ENCODE measurements at places on chromosomes 5 and 9.

DNA sequence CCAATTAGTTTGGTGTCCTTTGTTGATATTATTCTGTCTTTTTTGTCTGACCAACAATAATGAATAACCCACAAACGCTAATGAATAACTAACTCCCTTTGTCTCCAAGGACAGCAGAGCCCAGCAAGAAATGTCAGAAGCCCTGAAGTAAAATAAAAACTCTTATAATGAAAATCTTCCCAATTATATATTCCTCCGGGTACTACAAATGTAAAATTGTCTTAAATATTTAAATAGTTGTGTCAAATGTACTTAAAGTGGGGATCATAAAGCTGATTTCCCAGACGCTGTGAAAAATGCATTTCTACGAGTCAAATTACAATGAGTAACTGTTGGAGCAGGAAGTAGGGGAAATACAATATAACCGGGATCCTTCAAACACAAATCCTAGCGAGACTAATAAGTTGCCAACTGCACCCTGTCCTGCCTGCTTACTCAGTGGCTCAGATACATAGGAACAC, 22.3 kb downstream of the GLIS3 start:
- no peak overlapping the region for H3K27ac ChIP-seq
- no peaks in the 10 kb centered on the region for H3K36me3 ChIP-seq
- H3K4me1 ChIP-seq, result no peaks in the 10 kb centered on the region
- peaks cover 10% of the 10 kb centered on the region for H3K27me3 ChIP-seq
- DNase-seq, result no peak

GRCh38 chr5:169566202-169566601, 17.4 kb upstream of the SPDL1 start:
- peaks cover 4% of the 10 kb centered on the region for H3K4me1 ChIP-seq
- no peaks in the 10 kb centered on the region for H3K36me3 ChIP-seq
- peaks cover 39% of the 10 kb centered on the region for H3K27me3 ChIP-seq
- H3K27ac ChIP-seq, result no peak overlapping the region

DNA sequence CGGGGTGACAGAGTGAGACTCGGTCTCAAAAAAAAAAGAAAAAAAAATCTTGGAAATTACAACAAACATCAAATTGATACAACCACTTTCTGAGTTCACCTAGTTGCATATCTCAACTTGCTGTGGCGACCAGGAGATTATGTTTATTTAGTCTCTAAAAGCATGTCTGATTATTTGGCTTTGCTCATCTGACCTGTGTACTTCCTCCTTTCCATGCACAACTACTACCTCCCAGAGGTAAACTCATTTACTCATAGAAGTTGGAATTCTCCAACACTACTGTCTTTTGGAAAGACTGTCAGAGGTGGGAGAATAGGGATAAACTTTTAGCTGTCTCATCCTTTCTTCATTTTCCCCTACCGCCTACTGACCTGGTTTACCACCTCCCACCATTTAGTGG, 42.6 kb downstream of the MTMR12 start:
- H3K4me1 ChIP-seq, result peaks cover 16% of the 10 kb centered on the region
- no peak overlapping the region for H3K4me3 ChIP-seq
- no peak for DNase-seq
- peak overlapping the region; percentile 85 for H3K27ac ChIP-seq
- peaks cover 31% of the 10 kb centered on the region for H3K36me3 ChIP-seq

GRCh38 chr9:114180696-114181606, 25.6 kb downstream of the COL27A1 start:
- no peaks in the 10 kb centered on the region for H3K36me3 ChIP-seq
- no peak overlapping the region for H3K4me3 ChIP-seq
- DNase-seq, result no peak
- no peaks in the 10 kb centered on the region for H3K4me1 ChIP-seq
- no peaks in the 10 kb centered on the region for H3K27me3 ChIP-seq

DNA sequence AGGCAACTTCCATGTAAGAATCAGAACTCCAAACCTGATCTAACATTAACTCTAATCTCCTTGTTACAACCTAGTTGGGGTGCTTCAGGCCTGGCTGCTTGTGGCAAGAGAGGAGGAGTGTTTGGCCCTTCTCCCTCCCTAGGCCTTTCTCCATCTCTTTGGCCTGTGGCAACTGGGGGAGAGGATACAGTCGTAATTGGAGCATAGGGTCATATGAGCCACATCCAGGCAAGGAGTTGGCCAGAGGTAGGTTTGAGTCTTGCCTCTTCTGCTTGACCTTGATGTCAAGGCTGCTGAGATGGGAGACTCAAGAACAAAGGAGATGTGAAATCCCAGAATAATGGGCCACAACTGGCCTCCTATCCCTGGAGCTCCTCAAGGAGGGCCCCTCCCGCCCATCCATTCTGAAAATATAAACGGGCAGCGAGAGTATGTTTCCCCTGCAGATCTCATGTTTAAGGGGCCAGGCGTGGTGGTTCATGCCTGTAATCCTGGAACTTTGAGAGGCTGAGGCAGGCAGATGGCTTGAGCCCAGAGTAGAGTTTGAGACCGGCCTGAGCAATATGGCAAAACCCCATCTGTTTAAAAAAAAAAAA, 59.3 kb upstream of the ANGPTL2 start:
- no peak overlapping the region for H3K27ac ChIP-seq
- peaks cover 9% of the 10 kb centered on the region for H3K36me3 ChIP-seq
- DNase-seq, result no peak
- peaks cover 5% of the 10 kb centered on the region for H3K4me1 ChIP-seq
- H3K4me3 ChIP-seq, result no peak overlapping the region
- no peaks in the 10 kb centered on the region for H3K27me3 ChIP-seq

DNA sequence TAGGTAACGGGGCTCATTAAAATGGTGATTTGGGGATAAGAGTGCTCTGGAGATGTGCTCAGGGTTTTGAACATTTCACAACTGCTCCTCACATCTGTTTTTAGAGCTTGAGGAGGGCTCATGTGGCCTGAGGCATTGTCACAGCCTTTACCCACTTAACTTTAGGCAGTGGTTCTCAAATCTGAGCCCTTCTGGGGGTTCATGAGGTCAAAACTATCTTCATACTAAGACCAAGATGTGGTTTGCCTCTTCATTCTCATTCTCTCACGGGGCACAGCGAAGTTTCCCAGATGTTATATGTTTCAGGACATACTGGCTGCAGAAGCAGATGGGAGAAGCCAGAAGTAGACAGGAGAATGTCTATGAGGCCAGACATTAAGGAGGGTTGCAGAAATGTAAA, 38.4 kb downstream of the STXBP1 start:
- H3K4me1 ChIP-seq, result no peaks in the 10 kb centered on the region
- no peak overlapping the region for H3K4me3 ChIP-seq
- H3K36me3 ChIP-seq, result no peaks in the 10 kb centered on the region

- peaks cover 26% of the 10 kb centered on the region for H3K4me1 ChIP-seq
- no peaks in the 10 kb centered on the region for H3K27me3 ChIP-seq
- no peak overlapping the region for H3K27ac ChIP-seq
- no peak for DNase-seq
- no peaks in the 10 kb centered on the region for H3K36me3 ChIP-seq
Observed at GRCh38 chr9:37801959-37802711, 1.5 kb downstream of the DCAF10 start.

DNA sequence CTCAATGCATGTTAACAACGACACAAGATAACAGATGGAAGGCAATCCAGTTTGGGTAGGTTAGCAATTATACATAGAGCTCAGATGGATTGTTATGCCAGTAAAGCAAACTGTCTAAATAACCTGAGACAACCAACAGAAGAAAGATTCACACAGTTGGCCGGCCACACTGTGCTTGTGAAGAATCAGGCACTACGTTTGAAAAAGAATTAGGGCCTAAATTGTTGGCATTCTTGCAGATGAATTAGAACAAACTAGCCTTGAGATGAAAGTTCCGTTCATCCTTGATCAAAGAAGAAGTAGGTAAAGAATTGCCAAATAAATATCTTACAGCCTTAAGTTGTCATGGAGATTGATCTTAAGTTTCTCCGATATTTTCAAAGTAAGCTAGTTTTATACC, 210.6 kb downstream of the CDH18 start:
- no peaks in the 10 kb centered on the region for H3K27me3 ChIP-seq
- H3K4me3 ChIP-seq, result no peak overlapping the region
- H3K36me3 ChIP-seq, result no peaks in the 10 kb centered on the region
- H3K27ac ChIP-seq, result no peak overlapping the region

DNA sequence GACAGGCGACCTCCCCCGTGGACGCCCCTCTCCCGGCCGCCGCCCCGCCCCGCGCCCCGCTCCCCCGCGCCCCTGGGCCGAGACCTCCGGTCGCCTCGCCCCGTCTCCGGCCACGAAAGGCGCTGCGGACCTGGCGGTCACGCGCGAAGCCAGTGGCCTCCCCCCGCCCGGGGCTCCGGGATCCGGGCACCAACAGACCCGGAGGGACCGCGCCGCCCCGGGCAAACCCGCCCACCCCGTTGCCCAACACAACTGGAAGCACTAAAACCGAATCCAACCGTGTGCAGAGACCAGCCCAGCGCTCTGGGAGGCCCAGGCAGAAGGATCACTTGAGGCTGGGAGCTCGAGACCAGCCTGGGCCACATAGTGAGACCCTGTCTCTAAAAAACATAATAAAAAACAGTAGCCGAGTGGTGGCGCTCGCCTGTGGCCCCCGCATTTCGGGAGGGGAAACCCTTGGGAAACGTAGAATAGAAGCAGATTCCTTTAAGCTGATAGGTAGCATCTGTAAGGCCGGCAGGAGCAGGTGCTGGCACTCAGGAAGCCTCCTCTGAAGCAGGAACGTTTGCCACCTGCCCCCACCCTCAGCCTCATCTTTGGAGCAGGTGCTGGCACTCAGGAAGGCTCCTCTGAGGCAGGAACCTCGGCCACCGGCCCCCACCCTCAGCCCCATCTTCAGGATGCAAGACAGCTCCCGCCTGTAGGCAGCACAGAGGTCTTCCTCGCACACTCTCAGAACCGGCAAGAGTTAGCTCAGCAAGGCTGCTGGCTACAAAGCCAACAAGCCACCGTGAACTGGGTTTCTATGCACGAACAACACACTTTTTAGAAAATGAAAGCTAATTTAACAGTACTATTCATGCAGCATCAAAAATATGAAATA, 4.6 kb upstream of the SLC9A3 start:
- H3K27ac ChIP-seq, result no peak overlapping the region
- no peak for DNase-seq
- H3K36me3 ChIP-seq, result no peaks in the 10 kb centered on the region
- peaks cover 42% of the 10 kb centered on the region for H3K27me3 ChIP-seq

GRCh38 chr9:121830441-121831140, 179.2 kb downstream of the DAB2IP start:
- no peak overlapping the region for H3K4me3 ChIP-seq
- no peak for DNase-seq
- H3K27me3 ChIP-seq, result no peaks in the 10 kb centered on the region

- H3K4me1 ChIP-seq, result peaks cover 3% of the 10 kb centered on the region
- no peak for DNase-seq
- H3K27me3 ChIP-seq, result peaks cover 40% of the 10 kb centered on the region
- peak overlapping the region; percentile 26 for H3K27ac ChIP-seq
Observed at GRCh38 chr9:137879566-137880150, 2.1 kb downstream of the CACNA1B start.

GRCh38 chr9:90097237-90097636, 492.4 kb downstream of the GADD45G start:
- H3K4me1 ChIP-seq, result peaks cover 4% of the 10 kb centered on the region
- no peak for DNase-seq
- peaks cover 7% of the 10 kb centered on the region for H3K27me3 ChIP-seq
- no peak overlapping the region for H3K4me3 ChIP-seq
- no peaks in the 10 kb centered on the region for H3K36me3 ChIP-seq

DNA sequence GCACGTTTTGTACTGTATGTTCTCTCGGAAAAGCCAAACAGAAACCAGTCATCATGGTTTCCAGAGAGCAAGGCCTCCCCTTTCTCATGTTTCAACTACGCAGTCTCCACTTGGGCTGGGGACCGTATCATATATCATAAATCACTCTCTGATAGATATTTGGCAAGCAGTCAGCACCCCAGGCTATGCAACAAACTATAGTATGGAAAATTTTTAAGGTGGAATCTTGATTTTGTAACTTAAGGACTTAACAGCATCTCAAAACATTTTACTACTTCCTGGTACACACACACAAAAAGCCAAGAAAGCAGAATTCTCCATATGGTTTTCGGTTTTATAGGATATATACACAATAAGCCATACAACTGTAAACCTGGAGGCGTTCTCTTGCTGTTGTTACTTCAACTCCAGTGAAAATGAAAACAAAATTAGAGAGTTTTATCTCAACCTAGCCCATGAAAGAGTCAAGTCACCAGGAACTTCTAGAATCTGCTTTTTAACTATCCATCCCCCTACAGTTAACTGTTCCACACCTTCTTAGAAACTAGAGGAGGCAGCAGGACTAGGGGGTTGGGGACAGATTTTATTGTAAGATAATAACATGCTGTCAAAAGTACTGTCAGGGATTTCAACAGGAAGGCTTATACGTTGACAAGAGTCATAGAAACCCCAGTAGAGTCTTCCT, 283.4 kb downstream of the NFIB start:
- no peaks in the 10 kb centered on the region for H3K4me1 ChIP-seq
- no peaks in the 10 kb centered on the region for H3K27me3 ChIP-seq
- H3K36me3 ChIP-seq, result no peaks in the 10 kb centered on the region
- H3K27ac ChIP-seq, result no peak overlapping the region
- no peak for DNase-seq

GRCh38 chr9:87307848-87308247, 189.8 kb upstream of the DAPK1 start:
- H3K4me3 ChIP-seq, result no peak overlapping the region
- no peak for DNase-seq
- H3K27ac ChIP-seq, result no peak overlapping the region
- no peaks in the 10 kb centered on the region for H3K36me3 ChIP-seq
- no peaks in the 10 kb centered on the region for H3K4me1 ChIP-seq
- peaks cover 8% of the 10 kb centered on the region for H3K27me3 ChIP-seq

GRCh38 chr5:132222649-132223038, 5.0 kb downstream of the P4HA2 start:
- peak overlapping the region; percentile 79 for H3K27ac ChIP-seq
- peaks cover 19% of the 10 kb centered on the region for H3K4me1 ChIP-seq

DNA sequence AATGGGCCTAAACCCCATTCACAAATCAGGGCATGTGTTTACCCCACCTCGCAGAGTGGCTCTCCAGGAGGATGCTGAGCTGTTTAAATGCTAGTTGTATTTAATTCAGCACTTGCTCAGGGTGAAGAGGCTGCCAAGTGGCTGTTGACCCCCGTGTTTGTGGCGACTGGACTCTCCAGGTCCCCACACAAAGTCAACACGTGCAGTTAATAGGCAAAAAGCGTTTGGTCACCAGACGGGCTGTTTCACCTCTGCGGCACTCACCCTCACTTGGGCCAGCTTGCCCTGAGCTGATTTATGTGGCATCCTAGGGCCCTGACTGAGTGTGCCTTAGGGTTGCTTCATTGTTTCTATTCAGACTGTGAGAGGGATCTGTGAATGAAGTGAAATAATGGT, 152.3 kb downstream of the GAS1 start:
- no peak overlapping the region for H3K27ac ChIP-seq
- H3K36me3 ChIP-seq, result no peaks in the 10 kb centered on the region
- H3K4me1 ChIP-seq, result no peaks in the 10 kb centered on the region
- no peak for DNase-seq
- H3K27me3 ChIP-seq, result peaks cover 8% of the 10 kb centered on the region

GRCh38 chr9:38024036-38024681, 44.9 kb downstream of the SHB start:
- no peak overlapping the region for H3K4me3 ChIP-seq
- no peaks in the 10 kb centered on the region for H3K36me3 ChIP-seq
- no peak for DNase-seq
- H3K27me3 ChIP-seq, result peaks cover 5% of the 10 kb centered on the region
- H3K27ac ChIP-seq, result no peak overlapping the region

- no peaks in the 10 kb centered on the region for H3K36me3 ChIP-seq
- H3K4me3 ChIP-seq, result no peak overlapping the region
- H3K27me3 ChIP-seq, result no peaks in the 10 kb centered on the region
- H3K27ac ChIP-seq, result no peak overlapping the region
- no peaks in the 10 kb centered on the region for H3K4me1 ChIP-seq
- DNase-seq, result no peak
Observed at GRCh38 chr9:99399474-99399873, 177.4 kb downstream of the SEC61B start.
